ENCODE measurements at places on chromosomes 7 and 10. TPM values are rescaled to one million over a fixed set of nuclear protein-coding genes. Genes with fewer than 3 reads are reported as not detected.

DNA sequence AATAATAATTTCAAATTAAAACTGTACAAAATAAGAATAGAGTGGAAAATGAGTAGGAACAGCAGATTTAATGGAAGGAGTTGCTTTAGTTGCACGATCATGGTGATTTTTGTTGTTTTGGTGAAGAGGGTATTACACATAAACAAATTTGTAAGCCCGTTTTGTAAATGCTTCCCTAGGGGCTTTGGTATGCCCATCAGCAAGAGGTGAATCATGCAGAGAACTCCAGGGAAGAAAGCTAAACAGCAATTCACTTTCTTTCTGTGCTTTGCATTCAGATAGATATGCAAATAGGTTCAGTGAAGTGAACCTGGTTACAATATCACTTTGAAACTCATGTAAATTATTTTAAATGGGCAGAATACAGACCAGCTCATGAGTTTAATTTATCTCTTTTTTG is 422.2 kb upstream of the MTPN start:
- no peak for DNase-seq

DNA sequence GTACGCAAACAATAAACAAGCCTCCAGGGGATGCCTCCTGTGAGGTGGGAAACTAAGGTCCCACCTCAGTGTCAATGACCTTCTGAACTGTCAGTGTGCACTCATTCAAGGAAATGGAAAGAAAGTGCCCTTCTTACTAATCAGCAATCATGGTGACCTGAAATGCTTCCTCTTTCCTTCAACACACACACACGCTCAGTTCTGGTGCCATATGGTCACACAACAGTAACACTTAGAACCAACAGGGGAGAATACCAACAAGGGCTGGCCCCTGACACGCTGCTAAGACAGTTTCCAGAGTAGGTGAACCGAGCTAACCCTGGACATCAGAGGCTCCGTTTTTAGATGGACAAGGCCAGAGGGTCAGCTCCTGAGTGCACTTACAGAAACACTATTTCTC is 42.1 kb upstream of the EFCAB10 start:
- DNase-seq = no peak

Gene TYW1B
- 1.1 TPM for polyA plus RNA-seq

Gene CASP2
- polyA plus RNA-seq = 2.0 TPM

- DNase-seq = no peak
Observed at GRCh38 chr7:3266240-3266639, 34.8 kb upstream of the SDK1 start.

GRCh38 chr10:103582331-103583123 is 89.0 kb downstream of the NEURL1 start:
- no peak for DNase-seq

DNA sequence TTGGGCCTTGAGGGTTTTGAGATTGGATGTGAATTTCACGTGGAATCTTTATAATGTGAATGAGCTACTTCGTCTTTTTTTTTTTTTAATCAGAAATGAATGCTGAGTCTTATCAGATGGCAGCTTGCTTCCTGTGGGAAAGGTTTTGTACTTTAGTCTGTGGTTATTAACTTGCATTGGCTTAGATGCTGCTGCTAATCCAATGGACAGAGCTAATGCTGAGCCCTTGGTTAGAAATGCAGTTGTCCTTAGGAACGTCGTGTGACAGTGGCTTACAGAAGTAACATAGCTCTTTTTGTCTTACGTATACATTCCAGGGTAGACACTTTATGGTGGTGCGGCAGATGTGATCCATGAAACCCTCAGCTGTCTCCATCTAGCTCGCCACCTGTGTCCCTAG is 32.8 kb downstream of the ADCY1 start:
- DNase-seq = no peak

Gene MGMT
- polyA plus RNA-seq = 6.1 TPM

Gene LFNG
- 2.1 TPM for polyA plus RNA-seq

Gene CASTOR2
- 19.7 TPM for polyA plus RNA-seq

Gene COX15
- polyA plus RNA-seq = 43.9 TPM

GRCh38 chr10:114208351-114208750 is 29.2 kb downstream of the TDRD1 start:
- DNase-seq = no peak

DNA sequence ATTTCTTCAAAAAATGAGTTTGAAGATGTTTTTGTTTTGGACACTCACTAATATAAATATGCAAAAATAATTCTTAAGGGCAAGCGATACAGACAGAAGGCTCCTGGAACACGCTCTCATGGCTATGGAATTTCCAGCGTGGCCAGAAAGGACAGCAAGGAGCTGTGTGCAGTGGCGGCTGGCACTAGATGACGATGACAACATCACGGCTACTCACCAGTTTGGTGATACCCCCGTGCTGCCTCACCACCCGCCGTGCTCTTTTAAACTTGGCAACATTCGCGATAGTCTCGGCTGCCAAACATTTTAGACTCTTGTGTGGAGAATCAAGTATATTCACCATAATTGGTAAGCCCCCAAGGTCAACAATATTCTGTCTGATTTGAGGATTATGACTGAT is 54.9 kb downstream of the ODAD2 start:
- no peak for DNase-seq

DNA sequence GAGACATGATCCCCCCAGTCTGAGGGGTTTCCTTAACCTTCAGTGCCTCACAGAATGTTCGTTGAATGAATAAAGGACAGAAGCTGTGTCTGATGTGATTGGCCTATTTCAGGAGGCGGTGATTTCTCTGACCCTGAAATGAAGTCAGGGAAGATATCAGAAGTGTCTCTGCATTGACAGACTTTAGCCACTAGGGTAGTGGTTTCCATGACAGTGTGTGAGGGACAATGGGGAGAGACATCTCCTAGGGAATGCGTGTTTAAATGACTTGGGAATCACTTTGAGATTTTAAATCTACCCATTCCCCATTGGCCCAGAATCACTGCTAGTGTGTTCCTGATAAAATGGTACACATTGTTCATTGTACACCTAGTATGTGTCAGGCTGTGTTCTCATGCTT is 132.0 kb downstream of the CFAP58 start:
- DNase-seq = no peak

Gene HOXA7
- polyA plus RNA-seq = 10.2 TPM

- DNase-seq = no peak
Observed at GRCh38 chr7:88291398-88292173, 15.1 kb downstream of the STEAP4 start.

GRCh38 chr10:131093795-131094366 is 217.6 kb downstream of the TCERG1L start:
- DNase-seq = no peak

GRCh38 chr10:109974504-109975191 is 33.1 kb upstream of the ADD3 start:
- no peak for DNase-seq

GRCh38 chr10:61337741-61338140 is 115.4 kb downstream of the TMEM26 start:
- DNase-seq = no peak

DNA sequence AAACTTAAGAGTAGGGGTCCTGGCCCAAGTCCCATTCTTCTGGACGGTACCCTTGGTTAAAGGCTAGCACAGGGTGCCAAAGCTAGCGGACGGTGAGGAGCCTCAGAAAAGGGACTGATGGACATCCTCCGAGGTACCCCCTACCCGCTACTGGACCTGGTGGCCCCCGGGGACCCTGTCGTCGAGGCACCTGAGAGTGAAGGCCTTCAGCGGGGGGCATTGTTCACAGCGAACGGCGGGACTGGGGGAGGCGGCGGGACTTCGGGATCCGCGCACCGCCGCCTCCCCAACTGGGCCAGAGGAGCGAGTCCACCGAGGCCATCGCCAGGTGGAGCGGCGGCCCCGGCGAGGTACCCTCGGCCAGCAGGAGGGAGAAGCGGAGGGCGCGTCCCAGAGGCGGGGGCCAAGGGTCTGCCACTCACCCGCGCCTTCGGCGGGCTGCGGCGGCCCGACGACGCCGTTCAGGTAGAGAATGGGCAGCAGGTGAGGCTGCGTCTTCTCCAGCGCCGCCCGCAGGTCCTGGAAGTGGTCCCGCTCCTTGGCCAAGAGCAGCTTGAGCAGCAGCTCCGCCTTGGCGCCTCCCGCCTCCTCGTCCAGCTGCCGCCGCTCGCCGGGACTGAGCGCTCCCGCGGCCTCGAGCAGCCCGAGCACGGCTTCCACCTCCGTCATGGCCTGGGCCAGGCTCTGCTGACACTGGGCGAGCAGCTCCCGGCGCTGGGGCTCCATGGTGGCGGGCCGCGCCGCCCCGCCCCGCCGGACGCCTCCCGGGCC is 575 bp downstream of the DLG5 start:
- DNase-seq = peak; percentile 54

Gene RBM48
- polyA plus RNA-seq = 28.0 TPM

DNA sequence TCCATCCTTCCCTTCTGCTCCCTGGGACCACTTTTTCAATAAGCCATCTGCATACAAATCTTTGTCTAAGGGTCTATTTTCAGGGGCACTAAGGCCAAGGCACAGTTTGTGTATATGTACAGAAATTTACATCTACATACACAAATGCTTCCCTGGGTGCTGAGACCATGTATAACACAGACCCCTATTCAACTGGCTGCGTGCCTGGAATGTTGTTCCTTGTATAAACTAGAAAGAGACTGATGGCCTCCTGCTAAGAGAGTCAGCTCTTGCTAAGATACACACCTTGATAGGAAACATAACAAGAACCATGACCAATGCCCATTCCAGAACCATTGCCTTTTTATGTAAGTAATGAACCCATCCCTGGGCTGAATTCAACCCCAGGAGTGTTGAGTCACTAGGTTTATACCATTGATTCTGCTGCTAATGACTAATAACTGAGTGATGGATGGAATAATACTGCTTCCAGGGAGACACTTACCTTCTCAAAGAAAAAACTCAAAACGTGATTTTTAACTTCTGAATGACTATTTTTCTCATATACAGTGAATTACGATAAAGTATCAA is 290.7 kb downstream of the FGFR2 start:
- DNase-seq = no peak

DNA sequence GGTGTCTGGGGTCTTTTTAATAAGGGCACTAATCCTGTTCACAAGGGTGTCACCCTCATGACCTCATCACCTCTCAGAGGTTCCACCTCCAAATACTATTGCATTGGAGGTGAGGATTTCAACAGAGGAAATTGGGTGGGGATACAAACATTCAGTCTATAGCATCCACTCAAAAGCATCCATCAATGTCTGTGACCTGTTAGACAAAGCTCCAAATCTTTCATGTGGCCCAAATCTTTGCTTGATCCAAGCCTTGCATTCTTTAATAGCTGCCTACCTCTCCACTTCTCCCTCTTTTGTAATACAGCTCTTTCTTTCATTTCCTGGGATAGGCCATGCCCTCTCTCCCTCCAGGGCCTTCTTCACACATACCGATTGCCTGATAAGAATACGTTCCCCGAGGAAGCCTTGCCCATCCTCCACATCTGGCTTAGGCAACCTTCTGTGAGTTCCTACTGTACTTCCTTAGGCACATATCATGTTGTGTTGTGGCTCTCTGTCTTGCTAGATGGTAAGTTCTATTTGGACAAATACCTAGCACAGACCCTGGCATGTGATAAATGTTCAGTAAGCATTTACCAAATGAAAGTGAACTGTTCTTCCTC is 66.1 kb downstream of the CREM start:
- no peak for DNase-seq

- peak; percentile 74 for DNase-seq
Observed at GRCh38 chr7:100827330-100828226, at the start of gene EPHB4. Gene EPHB4 (minus strand): TSS chr7:100827523. CDS start chr7:100827030, 493 bp downstream.

DNA sequence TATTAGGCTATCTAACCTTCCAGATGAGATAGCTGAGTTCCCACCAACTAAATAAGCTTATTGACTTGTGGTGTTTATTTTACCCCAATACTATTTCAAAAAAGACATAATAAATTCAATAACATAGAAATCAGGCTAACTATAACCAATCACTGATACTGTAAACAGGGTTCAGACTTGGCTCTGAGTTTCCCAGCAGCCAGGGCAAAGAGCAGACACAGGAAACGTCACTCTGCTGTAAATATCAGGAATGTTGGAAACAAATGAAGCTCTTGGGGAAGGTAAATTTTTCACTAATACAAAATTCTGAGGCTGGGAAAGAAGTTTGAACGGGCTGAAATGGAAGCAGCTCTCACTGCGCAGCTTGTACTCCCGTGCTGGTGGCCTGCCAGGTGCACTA is 114.6 kb downstream of the GALNT11 start:
- DNase-seq = no peak

DNA sequence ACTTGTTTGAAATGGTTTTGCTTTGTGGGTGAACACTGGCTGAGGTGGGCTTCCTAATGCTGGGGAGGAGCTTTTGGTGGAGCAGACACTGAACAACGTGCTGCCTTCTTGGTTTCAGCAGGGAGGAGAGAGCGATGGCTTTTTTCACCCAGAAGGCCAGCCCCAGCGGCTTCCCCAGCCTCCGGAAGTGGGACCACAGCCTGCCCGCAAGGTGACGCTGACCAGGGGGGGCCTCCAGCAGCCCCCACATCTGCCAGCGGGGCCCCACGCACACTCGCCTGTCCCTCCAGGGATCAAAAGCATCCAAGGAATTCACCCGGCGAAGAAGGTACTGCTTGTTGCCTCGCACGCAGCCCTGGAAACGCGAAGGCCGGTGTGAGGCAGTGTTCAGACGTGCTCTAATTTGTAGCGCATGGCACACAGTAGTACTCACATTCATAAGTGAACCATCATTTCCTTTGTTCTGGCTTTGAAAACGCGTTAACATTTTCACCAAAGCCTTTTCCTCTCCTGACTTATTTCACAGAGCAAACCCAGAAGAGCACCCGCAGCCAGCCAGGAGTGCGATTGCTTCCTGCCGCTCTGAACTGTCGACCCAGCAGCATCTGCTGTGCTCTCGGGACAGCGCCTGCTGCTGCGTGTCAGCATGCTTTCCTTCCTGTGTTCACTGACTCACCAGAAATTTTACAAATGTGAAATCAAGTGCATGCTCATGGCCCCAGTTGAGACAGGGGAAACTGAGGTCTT is 48.4 kb downstream of the SHH start:
- no peak for DNase-seq

Gene SPDYE2
- 0.13 TPM for polyA plus RNA-seq

Gene ADARB2
- polyA plus RNA-seq = 0.05 TPM

Gene VIPR2
- polyA plus RNA-seq = 2.3 TPM

Data from psoas muscle (tissue), 8 donors.